Naive thymus-derived CD8-positive, alpha-beta T cell (primary cell): ENCODE measurements at places on chromosomes 7 and 10. TPM values are rescaled to one million over a fixed set of nuclear protein-coding genes. Genes with fewer than 3 reads are reported as not detected.

IL6 gene
- total RNA-seq = not detected

MUC12 gene
- not detected for total RNA-seq

DNA sequence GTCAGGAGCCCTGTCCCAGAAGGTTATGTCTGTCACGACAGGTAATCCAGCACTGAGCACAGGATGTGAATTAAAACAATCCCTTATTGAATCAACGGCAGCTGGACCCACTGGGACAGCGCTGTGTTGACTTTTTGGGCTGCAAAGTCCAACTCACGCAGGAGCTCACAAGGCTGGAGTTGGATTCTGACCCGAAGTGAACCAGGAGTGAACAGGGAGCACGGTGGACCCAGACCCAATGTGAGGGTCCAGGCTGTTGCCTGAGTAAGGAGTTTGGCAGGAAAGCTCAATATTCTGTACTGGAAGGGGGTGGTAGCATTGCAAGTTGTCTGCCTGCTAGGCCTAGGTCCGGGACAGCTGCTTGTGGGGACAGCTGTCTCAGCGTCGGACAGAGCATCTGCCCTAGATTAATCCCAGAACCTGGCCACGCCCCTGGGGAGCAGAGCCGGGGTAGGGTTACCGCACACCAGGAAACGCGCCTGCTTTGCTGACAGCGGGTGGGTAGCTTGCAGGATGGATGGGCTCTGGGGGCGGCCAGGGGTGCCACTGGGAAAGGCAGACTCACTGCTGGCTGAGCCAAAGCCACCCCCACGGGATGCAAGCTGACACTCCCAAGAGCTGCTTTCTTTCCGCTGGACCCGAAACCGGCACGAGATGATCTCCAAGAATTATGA is 24.0 kb downstream of the COL26A1 start:
- DNase-seq = no peak

GRCh38 chr7:50359258-50359994 is 54.9 kb downstream of the IKZF1 start:
- no peak for DNase-seq

DNA sequence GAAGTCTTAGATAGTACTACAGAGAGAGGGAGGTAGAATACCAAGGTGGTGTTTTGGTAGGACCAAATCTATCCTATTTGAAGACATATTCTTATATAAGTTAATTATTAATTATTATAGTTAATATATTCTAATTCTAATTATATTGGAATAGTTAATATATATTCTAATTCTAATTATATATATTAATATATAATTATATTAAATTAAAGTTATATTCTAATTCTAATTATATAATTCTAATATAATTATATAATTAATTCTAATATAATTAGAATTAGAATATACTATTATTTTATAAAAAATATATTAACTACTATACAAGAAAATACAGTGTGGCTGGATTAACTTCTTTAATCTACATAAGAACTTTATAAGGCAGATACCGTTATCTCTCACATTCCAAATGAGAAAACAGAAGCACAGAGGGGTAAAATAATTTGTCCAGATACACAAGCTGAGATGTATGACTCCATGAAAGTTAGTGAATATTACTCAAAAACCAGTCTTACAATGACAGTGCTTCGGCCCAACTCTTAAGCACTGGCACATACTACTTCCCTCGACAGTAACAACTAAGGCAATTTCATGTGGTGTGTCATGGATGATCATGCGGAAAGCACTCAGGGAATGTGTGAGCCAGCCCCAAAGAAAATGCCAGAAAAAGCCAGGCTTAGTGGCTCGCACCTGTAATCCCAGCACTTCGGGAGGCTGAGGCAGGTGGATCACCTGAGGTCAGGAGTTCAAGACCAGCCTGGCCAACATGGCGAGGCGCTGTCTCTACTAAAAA is 42.6 kb downstream of the TYW1B start:
- no peak for DNase-seq

DNA sequence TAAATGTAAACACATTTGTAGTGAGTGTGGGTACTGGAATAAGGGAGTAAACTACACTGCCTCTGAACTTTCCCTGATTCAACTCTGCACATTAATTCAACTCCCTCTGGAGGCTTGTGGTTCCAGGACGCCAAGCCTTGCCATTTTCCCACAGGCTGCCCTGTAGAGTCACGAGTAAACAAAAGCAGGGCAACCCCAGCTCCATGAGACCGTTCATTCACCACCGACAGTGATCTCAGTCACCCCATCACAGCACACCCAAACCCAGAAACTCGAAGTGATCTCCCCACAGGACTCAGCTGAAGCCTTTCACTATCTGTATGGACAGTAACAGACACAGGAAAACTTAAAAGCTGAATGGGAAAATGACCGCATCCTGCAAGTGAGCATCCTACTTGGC is 218.8 kb upstream of the FRMD4A start:
- DNase-seq = no peak
